Aorta (tissue), 5 donors: ENCODE measurements at places on chromosomes 3 and 15. TPM values are rescaled to one million over a fixed set of nuclear protein-coding genes. Genes with fewer than 3 reads are reported as not detected.

DNA sequence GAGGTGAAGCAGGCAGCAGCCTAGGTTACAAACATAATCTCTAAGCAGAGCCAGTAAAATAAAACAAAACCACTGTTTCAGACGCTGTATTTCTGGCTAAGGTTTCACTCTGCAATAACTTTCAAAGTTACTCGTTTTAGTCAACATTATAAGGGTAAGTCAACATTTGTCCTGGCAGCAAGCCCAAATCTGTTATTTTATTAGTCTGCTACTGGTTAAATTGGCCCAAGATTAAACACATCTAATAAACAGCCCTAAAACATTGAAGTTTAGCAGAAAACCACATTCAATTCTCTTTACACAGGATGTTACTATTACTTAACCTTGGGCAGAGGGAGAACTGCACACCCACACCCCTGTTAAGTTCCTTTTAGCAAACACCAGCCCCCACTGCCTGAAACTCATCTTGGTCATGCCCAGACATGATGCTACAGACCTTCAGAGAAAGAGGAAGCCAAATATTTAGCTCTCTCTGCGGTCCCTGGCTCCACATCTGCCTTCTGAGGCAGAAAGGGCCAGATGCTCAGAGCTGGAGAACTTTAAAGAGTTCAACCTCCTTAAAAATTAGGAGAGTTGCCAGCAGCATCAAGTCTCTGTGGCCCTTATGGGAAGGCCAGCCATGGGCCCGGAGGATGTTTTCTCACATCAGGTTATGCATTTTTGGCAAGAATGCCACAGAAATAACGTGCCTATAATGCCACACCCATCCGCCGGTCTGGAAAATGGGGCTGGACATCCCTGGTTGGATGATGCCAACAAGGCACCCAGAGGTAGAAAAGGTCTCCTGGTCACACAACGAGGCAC lies 17.9 kb downstream of the ARHGEF3 start:
- no peak for DNase-seq

DNA sequence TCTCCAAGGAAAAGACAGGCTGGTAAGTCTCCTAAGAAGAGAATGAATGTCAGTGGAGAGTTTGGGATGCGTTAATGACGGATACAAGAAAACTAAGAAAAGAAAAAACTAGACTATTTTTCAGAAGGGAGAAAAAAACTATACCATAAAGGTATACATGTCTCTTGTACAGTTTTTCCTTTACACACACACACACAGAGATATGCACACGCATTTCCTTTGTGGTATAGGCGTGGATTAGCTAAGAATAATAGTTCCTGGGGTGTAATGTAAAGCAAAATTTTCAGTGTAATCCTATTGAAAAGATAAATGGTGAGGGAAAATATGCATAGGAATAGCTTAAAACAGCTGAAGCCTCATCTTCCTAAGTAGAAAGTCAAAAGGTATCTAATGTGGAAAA lies 36.3 kb downstream of the GABPB1 start:
- DNase-seq: no peak

The KCNAB1 gene
- total RNA-seq: 22.6 TPM

DNA sequence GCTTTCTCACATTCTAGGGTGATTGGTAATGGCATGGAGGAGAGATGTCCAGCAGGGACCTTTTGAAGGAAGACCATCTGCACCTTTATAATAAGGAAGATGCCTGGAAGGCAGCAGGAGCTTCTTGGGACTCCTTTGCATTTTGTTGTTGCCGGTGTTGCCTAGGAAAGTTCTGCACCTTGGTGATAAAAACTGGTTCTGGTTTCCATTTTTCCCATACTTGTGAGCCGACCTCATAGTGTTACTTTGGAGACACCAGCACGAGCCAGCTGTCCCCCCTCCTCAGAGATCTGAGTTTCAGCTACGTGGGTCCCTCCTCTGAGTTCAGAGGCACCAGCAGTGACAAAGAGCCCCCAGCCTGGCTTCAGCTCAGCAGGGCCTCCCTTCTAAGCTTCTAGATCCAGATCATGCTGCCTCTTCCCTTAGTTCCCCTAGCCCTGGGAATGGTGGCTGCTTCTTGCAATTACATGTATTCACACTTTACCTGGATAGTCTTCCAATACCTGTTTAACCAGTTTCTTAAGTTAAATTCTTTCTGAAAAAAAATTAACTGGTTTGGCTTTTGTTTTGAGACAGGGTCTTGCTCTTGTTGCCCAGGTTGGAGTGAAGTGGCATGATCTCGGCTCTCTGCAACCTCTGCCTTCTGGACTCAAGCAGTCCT lies 18.0 kb upstream of the FSTL1 start:
- no peak for DNase-seq

- no peak for DNase-seq
These were observed 458.4 kb upstream of the CFAP20DC start for GRCh38 chr3:59508273-59508672.

DNA sequence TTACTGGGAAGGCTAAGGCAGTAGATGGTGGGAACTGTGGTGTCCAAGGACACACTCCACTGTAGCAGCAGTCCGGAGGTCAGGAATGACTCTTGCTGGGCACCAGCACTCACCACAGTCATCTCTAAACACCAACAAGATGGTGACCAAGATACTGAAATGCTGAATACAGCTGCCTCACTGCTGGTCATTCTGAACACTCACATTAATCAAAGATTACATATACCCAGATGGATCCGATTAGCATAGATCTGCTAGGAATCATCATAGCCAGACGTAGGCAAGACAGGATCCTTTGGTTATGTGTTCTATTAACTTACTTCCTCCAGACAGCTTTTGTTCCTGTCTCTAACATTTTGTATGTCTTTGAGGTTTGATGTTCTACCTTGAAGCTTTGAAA lies 134.9 kb upstream of the BFSP2 start:
- no peak for DNase-seq

DNA sequence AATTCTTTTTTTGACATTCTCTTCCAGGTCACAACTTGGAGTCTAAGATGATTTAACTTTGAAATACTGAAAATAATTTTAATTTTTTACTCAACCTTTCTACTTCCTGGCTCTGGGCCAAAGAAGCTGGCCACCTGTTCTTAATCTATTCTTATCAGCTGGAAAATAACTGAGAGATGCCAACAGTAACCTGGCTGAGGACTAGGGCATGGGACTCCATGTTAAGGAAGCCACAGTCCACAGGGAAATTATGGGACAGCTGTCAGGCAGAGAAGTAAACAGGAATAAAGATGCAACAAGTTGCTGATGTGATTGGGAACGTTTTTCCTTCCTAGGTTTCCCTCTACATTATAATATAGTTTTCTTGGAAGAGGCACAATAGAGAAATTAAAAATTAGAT lies 84.7 kb upstream of the CPNE4 start:
- no peak for DNase-seq

The C3orf33 gene
- total RNA-seq: 1.9 TPM

The SEC11A gene
- total RNA-seq: 115 TPM

The GOLGA8N gene
- total RNA-seq: 38.9 TPM

- no peak for DNase-seq
These were observed 116.9 kb upstream of the C3orf80 start for GRCh38 chr3:160108362-160108761.

DNA sequence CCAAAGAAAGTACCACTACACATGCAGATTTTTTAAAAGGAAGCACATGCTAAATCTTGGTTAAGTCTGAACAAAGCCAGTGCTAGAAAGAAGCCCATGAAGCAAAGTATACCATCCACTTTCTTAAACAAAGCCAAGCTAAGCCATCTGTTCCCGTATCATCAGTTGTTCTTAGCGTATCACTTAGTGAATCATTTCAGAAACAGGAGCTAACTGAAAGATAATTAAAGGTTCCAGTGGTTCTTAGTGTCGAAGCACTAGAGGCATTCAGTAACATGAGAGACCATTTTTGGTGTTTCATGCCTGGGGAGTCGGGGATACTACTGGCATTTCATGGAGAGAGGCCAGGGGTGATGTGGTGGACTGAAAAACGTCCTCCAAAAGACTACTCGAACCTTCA lies 12.8 kb downstream of the UBXN7 start:
- DNase-seq: no peak

- no peak for DNase-seq
These were observed 68.1 kb upstream of the DLG1 start for GRCh38 chr3:197366301-197367044.

DNA sequence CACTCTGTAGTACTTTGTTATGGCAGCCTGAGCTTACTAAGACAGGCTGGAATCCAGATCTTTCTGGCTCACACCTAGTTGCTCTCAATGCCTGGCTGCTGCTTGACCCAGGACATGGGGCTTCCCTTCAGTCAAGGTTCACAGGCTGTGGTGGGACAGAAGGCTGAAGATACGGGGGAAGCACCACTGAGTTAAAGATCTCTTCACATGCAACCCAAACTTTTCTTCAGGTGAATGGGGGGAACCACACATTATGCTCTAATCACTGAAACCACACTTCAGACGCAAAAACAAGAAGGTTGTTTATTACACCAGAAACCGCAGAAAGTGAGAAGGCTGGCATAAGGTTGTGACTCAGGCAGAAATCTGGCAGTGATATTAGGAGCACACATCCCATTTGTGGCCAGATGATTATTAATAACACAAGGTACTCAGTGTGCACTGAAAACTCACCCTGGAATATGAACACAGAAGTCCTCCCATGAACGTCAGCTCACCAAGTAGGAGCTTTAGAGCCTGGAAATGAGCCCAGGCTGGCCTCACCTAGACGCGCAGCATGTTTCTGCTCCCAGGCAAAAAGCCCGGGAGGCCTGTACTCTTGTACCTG lies 230.5 kb upstream of the CHRNA7 start:
- no peak for DNase-seq

DNA sequence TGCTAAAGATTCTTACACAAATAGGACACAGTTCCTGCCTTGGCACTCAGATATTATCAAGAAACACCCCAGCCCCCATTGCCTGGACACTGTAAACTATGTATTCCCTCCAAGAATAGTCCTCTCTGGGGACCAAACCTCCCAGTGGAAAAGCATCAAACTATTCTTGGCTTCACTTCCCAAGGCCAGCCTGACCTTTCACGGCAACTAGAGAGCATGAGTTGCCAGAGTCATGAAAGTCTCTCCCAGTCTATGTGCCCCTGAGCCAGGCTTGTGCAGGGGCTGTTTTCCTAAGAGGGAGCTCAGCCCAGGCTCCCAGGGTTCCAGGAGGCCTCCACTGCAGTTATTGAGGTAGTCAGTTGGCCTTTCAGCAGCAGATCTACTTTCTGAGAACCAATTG lies 251.9 kb upstream of the TGFBR2 start:
- DNase-seq: no peak

The RBMS3 gene
- 157 TPM for total RNA-seq

DNA sequence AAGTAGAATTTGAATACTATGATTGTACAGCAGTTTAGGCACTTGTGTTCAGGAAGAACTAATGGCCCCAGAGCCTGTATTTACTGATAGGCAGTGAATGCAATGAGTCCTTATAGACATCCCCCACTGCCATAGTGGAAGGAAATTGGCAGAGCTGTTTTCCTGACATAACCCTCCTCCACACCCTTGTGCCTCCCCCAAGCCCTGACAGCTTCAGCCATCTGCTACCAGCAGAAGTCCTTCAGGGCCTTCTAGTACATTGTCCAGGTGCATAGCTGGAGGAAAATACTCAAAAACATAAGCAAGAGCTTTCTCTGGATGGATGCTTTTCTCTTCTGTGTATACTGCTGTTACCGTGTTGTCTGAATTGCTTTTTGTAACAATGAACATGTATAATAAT lies 20.6 kb downstream of the ARHGAP31 start:
- DNase-seq: no peak

DNA sequence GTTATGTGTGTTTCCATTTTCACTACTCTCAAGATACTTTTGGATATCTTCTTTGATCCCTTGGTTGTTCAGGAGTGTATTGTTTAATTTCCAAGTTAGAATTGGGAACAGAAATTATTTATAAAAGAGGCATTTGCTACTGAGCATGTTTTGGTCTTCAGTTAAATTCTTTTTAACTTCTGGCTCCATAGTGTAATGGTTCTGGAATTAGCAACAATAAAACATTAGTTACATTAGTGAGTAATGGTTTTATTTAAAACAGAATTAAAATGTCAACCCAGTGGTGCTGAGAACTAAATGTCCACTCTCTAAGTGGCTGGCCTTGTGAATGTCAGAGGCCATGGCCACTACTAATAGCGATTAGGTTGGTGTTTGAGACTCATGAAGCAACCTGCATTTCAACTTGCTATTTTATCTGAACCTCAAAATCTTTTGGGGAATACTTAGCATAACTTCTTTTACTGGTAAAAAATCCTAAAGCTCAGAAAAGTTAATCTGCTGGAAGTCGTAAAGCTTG lies 19.5 kb upstream of the MASP1 start:
- DNase-seq: no peak

DNA sequence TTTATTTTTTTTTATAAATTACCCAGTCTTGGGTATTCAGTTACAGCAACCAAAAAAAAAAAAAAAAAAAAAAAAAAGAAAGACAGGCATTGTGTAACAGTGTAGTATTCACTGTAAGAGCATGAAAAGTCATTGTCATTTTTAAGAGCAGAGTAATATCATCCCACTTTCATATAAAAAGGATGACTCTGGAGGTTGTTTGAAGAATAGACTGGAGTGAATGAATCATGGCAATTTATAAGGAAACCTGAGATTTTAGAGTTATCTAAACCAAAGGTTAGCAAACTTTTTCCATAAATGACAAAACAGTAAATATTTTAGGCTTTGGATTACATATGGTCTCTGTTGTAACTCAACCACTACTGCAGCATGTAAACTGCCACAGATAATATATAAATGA lies 794.9 kb downstream of the NTRK3 start:
- no peak for DNase-seq

GRCh38 chr3:135965129-135965505 lies 411 bp upstream of the PPP2R3A start:
- no peak for DNase-seq

DNA sequence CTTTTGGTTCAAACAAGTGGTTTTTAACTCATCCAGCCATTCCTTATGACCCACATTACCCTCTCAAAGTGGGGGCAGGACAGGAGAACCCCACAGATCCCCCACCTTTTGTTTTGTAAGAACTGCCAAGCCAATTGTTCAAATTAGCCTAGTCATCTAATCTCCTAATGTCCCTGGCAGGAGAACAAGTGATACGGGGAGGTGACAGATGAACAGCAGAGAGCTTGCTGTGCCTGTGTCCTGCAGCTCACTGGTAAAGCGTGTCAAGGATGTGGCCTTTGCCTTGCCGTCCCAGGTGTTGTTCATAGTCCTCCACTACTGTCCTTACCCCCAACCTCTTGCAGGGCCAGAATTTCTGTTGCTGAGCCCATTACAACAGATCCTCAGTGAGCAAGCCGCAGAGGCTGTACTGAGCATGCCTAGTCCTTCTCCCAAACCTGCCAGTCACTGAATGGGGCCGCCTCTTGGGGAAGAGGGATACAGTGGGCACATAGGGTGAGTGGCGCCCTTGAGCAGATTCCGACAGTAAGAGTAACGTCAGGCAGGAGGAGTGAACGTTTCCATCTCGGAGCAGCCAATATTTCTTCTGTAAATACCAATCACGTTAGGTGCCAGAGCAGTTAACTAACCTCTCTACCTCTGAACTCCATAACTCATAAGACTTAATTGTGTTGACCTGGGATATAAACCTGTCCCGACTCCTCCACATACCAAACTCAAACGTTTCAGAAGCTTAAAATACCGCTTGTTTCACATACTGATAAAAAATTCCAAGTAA lies 87.4 kb downstream of the ITPR1 start:
- DNase-seq: no peak
